ENCODE measurements at places on chromosomes 13 and 19. TPM values are rescaled to one million over a fixed set of nuclear protein-coding genes. Genes with fewer than 3 reads are reported as not detected.
A peak's percentile ranks its signal among the peaks of the same experiment; 100 is the strongest.

ALOX5AP gene
- total RNA-seq = 1.9 TPM

PABPC3 gene
- total RNA-seq = 0.44 TPM

ZNF492 gene
- not detected for total RNA-seq

ZNF154 gene
- 23.2 TPM for total RNA-seq

HCN2 gene
- 0.28 TPM for total RNA-seq

SCAMP4 gene
- 71.8 TPM for total RNA-seq

GRCh38 chr13:110262508-110263291 is 44.3 kb downstream of the COL4A1 start:
- peaks cover 80% of the 10 kb centered on the region for H3K4me1 ChIP-seq
- no peak for DNase-seq
- peaks cover 41% of the 10 kb centered on the region for H3K36me3 ChIP-seq
- peak overlapping the region; percentile 66 for H3K4me3 ChIP-seq
- peaks cover 3% of the 10 kb centered on the region for H3K27me3 ChIP-seq

DNA sequence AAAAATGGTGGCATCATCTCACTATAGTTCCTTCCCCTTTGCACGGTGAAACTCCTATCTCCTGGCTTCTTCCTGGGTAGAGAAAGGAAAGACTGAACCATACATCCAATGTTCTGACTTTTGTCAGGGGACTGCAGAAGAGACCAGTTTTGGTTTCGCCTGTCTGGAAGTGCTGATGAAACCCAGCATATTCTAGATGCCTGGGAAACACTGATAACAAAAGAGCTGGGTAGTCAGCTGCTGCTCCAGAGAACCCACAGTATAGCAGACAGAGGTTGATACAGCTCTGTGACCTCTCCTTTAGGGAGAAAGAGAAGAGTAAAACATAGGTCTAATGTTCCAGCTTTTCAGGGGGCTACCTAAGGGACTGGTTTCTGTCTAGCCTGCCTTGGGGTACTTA is 695.3 kb downstream of the DIAPH3 start:
- peaks cover 3% of the 10 kb centered on the region for H3K27me3 ChIP-seq
- no peak overlapping the region for H3K27ac ChIP-seq
- DNase-seq = no peak
- peaks cover 13% of the 10 kb centered on the region for H3K4me1 ChIP-seq
- H3K36me3 ChIP-seq = peaks cover 5% of the 10 kb centered on the region

DNA sequence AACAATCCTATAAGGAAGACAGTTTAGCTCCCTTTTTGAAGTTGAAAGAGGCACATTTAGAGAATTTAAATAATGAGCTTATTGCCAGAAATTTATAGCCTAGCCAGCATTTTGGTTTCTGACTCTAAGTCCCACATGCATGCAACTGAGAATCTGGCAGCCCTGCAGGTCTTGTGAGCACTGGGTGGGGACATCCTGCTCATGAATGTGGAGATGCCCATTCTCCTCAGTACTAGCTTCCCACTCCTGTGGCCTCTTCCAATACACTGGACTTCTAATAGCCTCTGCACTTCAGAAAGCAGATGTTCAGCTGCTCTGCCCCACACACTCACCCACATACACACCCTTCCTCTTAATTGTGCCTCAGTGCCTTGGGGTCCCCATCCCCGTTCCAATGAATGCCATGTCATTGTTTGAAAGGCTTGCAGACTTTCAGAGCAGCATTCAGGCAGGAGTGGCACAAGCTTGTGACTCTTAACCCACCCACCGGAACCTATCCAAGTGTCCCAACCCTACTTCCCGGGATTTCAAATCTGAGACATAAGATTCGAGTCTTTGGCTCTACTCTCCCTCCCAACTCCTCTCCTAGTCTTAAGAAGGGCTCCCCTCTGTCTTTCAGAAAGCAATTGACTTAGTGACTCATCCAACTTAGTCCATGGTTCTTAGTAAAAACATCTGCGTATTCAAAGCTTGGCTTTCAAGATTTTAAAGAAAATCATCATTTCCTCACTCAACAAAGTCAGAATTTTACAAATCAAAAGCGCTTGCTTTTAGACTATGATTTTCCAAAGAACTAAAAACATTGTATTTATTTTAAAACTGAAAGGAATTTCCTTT is 80.0 kb upstream of the FREM2 start:
- no peak for DNase-seq
- H3K27ac ChIP-seq = no peak overlapping the region
- H3K4me3 ChIP-seq = no peak overlapping the region
- no peaks in the 10 kb centered on the region for H3K36me3 ChIP-seq

DNA sequence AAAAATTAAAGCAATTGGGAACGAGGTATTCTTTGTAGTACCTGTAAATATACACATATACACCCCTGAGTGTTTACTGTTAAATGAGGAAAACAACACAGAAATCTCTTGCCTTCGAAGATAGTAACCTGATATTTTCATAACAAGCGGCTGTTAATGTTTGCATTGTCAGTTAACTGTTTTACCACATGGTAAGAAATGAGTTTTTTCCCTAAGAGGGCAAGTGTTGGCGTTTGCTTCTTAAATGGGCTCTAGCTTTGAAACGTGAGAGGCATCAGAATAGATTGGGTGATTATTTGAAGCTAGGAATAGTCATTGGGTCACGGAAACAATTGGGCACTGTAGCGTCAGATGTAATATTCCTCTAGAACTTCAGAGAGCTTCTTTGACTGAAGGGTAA is 22.0 kb upstream of the UPF3A start:
- peaks cover 4% of the 10 kb centered on the region for H3K4me1 ChIP-seq
- DNase-seq = no peak
- H3K4me3 ChIP-seq = no peak overlapping the region
- no peaks in the 10 kb centered on the region for H3K27me3 ChIP-seq

DNA sequence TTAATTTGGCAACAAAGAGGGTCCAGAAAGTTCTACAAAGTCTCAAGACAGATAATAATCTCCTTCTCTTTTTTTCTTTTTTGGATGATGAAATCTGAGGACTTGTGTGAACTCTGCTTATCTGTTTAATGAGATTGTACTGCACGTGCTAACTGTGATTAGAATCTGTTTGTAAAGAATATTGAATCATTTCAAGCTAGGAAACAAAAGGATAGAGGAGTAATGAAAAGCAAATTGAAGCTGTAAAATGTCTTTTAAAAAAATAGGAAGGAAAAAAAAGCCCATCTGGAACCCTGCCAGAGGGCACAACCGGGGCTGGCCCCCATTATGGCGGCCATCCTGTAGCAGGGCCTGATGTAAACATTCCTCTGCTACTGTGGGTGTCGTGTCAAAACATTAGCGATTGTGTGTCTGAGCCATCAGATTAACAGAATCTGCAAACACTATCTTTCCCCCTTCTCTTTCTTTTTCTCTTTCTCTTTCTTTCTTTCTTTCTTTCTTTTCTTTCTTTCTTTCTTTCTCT is 83.0 kb downstream of the FLT1 start:
- H3K27ac ChIP-seq = peak overlapping the region; percentile 69
- H3K36me3 ChIP-seq = peaks cover 51% of the 10 kb centered on the region
- H3K27me3 ChIP-seq = peaks cover 30% of the 10 kb centered on the region

- no peaks in the 10 kb centered on the region for H3K27me3 ChIP-seq
- no peak overlapping the region for H3K4me3 ChIP-seq
- no peaks in the 10 kb centered on the region for H3K36me3 ChIP-seq
- H3K4me1 ChIP-seq = no peaks in the 10 kb centered on the region
- DNase-seq = no peak
Measured at GRCh38 chr13:38900188-38900587, 90.4 kb downstream of the STOML3 start.

DNA sequence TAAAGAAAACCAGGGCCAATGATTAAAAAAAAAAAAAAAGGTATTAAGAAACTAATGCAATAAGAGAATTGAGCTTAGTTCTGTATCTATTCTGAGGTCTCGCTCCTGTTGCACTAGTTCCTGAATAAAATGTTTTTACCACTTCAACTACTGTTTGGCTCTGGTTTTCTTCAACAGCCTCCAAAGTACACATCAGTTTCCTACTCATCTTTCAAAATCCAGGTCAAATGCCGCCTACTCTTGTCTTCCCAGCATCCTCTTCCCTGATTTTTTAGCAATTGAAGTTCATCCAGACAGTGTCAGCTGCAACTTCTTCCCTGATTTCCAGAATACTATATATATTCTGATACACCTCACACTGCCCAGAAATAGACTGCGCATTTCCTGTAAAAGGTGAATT is 1.4 kb upstream of the RCBTB1 start:
- DNase-seq = no peak
- no peak overlapping the region for H3K27ac ChIP-seq
- H3K36me3 ChIP-seq = peaks cover 14% of the 10 kb centered on the region
- H3K27me3 ChIP-seq = peaks cover 8% of the 10 kb centered on the region
- H3K4me1 ChIP-seq = peaks cover 15% of the 10 kb centered on the region
